ENCODE measurements at places on chromosomes 16 and 17.

DNA sequence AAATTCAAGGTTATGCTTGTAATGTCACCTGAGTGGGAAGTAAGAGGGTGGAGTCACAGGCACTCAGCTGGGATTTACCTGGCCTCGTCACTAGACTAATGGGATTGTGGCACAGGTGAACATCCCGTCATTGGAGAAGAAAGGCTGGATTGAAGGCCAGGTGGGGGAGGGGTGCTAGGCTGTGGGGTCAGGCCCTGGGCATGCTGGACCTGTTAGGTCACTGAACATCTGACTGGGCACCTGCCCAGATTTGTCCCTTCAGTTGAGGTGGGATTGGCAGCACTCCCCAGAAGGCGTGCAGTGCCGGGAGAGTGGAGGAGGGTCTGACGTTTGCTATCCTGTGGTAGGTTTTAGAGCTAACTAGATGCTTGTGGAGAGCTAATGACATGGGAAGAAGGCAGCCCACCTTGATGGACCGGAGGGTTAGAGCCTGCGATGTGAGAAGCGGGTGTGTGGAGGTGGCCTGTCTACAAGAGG lies 161.5 kb upstream of the ZNF267 start:
- DNase-seq = no peak

DNA sequence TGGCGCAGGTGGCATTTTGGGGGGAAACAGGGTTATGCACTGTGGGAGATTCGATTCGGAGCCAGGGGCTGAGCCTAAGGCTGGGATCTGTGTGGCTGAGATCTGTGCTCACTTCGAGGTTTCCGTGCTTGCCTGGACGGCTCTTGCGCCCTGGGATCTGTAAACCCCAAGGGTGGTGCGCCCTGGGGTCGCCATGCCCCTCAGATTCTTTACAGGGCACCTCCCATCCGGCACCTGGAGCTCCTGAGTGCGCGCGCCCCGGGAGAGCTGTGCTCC lies 377 bp downstream of the SLC13A5 start:
- no peak for DNase-seq

DNA sequence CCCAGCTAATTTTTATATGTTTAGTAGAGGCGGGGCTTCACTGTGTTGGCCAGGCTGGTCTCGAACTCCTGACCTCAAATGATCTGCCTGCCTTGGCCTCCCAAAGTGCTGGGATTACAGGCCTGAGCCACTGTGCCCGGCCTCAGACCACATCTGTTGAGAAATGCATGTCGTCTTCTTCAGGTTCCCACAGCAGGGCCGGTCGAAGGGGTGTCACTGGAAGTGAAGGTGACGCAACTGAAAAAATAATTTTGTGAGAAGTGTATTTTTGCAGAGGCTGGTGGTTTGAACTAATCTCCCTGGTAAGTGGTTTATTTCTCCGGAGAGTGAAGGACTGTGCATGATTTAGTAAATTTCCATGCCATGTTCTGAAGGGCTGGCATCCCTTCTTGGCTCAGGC lies 33.4 kb upstream of the IL34 start:
- no peak for DNase-seq

GRCh38 chr16:57959121-57959520 lies 11.8 kb downstream of the CNGB1 start:
- no peak for DNase-seq

- DNase-seq = no peak
Observed at GRCh38 chr17:62140836-62141235, 75.8 kb upstream of the MED13 start.

DNA sequence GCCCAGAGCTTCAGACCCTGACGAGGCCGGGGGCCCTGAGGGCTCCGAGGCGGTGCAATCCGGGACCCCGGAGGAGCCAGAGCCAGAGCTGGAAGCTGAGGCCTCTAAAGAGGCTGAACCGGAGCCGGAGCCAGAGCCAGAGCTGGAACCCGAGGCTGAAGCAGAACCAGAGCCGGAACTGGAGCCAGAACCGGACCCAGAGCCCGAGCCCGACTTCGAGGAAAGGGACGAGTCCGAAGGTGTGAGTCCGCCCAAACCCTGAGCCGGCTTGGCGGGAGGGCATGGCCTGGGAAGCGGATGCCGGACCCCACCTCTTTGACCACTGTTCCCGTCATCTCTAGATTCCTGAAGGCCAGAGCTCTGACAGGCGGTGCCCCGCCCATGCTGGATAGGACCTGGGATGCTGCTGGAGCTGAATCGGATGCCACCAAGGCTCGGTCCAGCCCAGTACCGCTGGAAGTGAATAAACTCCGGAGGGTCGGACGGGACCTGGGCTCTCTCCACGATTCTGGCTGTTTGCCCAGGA lies 4.4 kb downstream of the NOL3 start:
- no peak for DNase-seq

- DNase-seq = no peak
Observed at GRCh38 chr16:58515871-58516767, 802 bp downstream of the SETD6 start.

DNA sequence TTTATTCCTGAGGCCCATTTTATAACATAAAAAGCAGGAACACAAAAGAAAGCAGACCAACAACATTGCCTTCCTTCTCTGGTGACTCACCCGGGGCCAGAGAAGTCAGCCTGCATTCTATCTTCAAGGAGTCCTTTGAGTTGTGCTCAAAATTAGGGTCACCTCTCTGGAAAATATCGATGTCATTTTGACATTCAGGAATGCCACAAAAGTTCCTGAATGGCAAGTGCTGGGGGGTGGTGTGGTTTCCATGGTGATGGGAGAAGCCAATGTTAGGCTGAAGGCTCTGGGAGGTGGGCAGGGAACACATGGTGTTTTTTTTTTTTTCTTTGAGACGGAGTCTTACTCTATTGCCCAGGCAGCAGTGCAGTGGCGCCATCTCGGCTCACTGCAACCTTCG lies 159.6 kb downstream of the HAPSTR1 start:
- DNase-seq = no peak

Measured in activated naive CD4-positive, alpha-beta T cell (primary cell).